ENCODE measurements at places on chromosomes 16 and 17.

GRCh38 chr16:53064081-53064578, 9.3 kb downstream of the CHD9 start:
- no peak for DNase-seq

DNA sequence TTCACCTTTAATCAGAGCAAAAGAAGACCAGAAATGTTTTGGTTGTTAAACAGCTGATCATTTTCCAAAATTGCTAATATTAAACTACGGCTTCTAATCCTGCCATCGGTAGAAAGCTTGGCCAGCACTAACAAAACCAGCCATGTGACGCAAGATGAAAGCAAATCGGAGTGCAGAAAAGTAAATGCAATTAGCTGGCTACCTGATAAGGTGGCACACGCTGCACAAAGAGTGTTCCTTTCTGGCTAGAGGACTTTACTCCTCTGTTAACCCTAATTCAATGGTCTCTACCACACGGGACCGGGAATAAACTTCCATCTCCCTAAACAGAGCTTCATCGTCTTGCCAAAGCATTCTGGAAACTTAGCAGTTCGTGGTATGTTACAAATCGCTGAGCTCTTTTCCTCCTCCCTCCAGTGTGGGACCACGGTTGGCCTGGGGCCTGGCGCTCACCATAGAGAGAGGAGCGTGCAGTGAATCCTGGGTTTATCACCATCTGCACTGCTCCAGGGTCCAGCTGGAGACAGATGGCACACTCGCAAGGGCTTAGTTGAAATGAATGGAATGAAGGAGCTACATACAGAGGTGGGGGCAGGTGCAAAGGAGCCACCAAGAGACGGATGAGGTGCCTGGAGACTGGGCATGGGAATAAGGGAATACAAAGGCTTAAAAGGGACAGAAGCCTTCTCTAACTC, 10.1 kb upstream of the COG1 start:
- DNase-seq: no peak

DNA sequence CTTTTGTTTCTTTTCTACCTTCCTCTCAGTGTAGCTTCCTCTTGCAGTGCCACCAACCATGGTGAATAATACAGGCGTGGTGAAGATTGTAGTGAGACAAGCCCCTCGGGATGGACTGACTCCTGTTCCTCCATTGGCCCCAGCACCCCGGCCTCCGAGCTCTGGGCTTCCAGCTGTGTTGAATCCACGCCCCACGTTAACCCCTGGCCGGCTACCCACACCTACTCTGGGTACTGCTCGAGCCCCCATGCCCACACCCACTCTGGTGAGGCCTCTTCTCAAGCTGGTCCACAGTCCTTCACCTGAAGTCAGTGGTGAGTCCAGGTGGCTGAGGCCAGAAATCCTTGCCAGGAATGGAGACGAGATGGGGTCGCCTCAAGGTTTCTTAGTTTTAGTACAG, 23.9 kb downstream of the SRCAP start:
- DNase-seq: no peak

- DNase-seq: no peak
These were observed 14.7 kb downstream of the RABEP2 start for GRCh38 chr16:28910086-28911031.

DNA sequence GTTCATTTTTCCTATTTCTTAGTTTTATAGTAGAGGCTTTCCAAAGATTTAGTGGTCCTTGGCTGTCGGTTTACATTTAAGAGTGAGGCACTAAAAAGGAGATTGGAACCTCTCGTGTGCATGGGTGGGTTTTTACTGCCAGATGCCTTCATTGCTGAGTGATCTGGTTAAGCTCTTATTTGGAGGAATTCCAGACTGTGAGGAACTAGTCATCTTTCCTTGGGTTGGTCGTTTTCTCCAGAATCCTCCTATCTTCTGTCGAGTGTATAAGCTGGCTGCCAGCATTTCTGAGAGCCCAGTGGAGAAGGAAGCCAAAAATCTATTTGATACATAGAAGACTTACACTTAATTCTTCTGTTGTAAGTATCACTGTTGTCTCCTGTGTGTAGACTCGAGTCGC, 22.6 kb downstream of the IST1 start:
- no peak for DNase-seq

DNA sequence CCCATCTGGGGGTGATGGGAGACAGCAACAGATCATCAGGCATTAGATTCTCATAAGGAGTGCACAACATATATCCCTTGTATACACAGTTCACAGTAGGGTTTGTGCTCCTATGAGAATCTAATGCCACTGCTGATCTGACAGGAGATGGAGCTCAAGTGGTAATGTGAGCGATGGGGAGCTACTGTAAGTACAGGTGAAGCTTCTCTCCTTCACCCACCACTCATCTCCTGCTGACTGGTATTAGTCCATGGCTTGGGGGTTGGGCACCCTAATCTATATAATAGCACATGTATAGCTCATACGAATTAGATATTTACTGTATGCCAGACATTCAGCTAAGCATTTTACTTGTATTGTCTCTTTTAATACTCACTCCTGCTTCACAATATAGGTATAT, 101.7 kb downstream of the MAP2K6 start:
- DNase-seq: no peak

- no peak for DNase-seq
These were observed 19.1 kb downstream of the SMYD4 start for GRCh38 chr17:1810450-1811103.

DNA sequence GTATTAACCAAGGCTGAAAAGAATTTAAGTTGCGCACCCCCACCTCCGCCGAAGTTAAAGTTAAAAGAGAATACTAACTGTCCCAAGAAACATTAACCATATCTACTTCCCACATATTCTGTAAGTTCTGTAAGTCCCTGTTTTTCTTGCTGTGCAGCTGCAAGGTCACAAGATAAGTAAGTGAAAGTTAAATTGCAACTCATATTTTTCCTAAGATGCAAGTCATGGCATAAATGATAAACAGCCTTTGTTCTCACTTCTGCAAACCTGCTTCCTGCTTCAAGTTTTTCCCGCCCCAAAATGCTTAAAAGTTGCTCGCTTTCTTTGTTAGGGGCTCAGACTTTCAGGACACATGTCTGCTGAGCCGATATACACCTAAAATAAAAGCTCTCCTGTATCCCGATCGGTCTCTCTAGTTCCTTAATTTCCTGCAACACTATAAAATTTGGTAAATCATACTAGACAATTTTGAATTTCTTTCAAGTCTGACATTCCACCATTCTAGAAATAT, 32.6 kb upstream of the ABCA9 start:
- DNase-seq: no peak

DNA sequence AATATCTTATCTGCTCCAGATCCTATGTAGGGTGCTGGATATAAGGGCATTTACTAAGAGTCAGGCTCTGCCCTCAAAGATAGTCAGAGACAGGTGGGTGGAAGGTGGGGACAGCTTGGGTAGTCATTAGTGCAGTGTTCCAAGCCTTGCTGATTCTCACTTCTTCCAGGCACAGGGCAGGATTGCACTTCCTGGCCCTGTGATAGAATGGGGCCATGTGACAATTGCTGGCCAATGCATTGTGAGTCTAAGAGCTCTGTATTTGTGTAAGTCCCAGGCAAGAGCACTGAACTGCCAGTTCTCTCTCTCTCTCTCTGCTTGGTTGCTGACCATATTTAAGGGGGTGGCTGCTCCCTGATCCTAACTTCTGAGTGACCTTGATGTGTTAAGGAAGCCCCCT, 112.1 kb downstream of the C16orf78 start:
- no peak for DNase-seq

- no peak for DNase-seq
These were observed 69.3 kb downstream of the ABR start for GRCh38 chr17:1110541-1110861.

DNA sequence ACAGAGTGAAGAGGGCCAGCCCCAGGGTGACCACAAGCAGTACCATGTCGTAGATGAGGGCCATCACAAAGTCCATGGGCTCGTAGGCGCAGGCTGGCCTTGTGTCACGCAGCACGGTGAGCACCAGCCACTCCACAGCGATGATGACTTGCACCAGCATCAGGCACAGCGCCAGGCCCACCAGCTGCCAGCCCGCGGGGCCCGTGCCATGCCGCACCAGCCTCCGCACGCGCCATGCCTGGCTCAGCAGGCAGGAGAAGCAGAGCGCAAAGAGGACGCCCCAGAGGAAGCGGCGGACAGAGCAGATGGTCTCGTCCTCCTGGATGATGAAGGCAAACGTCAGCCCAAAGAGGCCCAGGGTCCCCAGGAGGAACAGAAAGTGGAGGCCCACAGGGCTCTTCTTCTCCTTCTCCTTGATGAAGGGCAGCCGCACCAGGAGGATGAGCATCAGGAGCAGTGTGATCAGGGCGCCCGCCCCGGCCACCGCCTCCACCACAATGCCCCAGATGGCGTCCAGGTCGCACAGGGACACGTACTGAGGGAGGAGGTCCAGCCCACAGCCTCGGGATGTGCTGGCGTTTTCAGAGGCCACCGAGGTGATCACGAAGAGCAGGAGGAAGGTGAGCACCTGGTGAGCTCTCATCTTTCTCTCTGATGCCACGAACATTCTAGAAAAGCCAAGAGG, 12.3 kb downstream of the GPRC5B start:
- no peak for DNase-seq

DNA sequence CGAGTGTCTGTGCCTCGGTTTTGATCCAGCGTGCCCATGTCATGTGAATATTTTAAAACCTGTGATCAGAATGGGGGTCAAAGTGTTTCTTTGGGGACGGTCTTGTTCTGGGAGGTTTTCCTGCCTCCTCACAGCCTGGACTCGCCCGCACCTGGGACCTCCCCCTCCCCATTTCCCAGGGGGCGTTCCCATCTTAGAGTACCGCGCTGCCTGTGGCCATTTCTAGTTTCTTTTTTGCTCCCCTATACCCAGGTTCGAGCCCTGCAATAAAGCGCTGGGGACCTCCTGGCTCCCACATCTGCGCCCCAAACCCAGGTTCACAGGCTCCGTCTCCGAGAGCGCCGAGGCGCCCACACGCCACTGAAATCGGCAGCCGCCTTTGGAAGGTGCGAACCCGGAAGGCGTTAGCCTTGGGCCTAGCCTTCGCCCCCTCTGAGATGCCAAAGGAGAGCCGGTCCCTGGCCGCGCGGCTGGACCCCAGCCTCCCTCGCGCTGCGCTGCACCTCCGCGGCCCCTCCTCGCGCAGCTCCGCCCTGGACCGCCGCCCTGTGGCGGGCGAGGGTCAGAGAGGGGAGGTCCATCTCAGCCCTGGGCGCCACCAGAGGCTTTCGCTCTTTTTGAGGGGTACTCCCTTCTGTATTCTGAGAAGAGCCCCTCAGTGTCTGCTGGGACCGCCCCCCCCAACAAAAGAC, 1.7 kb downstream of the KCNJ12 start:
- DNase-seq: no peak

GRCh38 chr16:65757064-65757463, 609.4 kb upstream of the CDH5 start:
- DNase-seq: no peak

DNA sequence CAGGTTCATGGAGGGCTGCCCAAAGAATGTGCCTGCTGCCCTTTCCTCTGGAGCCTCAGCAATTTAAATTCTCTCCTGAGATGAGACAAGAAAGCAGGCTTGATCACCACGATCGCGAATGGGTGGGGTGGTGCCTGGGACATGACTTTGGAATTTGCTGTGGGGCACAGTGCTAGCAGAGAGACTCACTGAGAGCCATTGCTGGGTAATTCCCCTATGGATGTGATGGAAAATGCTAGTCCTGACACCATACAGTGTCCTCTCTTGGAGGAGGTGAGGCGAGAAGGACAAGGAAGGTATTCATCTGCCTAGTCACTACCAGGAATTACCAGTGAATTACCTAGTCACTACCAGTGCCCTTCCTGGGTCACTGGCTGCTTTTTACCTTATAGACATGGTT, 15.5 kb downstream of the FAM20A start:
- DNase-seq: no peak

- DNase-seq: no peak
These were observed 52.5 kb downstream of the FTO start for GRCh38 chr16:53756275-53756996.

DNA sequence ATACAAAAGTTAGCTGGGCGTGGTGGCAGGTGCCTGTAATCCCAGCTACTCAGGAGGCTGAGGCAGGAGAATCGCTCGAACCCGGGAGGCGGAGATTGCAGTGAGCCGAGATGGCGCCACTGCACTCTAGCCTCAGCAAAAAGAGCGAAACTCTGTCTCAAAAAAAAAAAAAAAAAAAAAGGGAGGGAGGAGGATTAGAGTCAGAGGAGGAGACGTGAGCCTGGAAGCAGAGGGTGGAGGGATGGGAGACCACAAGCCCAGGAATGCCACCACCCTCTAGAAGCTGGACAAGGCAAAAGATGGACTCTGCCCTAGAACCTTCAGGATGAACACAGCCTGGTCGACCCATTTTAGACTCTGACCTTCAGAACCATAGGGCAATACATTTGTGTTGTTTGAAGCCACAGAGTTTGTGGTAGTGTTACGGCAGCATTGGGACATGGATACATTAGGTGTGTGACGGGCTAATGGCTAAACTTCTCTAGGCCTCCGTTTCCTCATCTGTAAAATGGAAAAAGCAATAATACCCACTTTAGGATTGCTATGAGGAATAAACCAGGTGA, 2.1 kb upstream of the SMIM22 start:
- DNase-seq: no peak

DNA sequence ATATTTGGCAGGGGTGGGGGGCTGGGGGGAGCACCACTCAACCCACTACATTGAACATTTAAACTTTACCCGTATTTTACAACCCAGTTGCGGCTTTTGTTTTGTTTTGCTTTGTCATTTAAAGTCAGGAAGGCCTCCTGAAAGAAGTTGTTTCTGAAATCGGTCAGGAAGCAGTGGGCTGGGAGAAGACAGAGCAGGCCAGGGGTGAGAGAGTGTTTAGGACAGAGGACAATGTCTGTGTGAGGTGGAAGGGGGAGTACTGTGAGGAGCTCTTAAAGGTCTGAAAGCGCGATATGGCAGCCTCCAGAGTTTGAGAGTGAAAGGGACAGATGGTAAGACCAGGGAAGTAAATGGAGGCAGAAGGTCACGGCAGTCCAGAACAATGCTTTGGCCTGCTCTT, 6.1 kb upstream of the WFIKKN2 start:
- DNase-seq: no peak

- no peak for DNase-seq
These were observed 3.7 kb downstream of the CDH1 start for GRCh38 chr16:68740628-68741346.

DNA sequence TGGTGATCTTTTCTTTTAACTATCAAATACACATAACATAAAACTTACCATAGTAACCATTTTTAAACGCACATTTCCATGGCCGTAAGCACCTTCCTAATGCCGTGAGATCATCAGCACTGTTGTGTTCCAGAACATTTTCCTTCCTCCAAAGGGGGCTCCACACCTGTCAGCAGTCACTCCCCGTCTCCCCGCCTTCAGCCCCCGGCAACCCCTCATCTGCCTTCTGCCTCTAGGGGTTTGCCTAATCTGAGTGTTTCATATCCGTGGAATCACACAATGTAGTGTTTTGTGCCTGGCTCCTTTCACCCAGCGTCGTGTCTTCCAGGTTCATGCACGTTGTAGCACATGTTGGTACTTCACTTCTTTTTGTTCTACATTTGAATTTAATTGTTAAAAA, 350.1 kb upstream of the TNRC6C start:
- no peak for DNase-seq

Measured in activated T-cell treated with anti-CD3 and anti-CD28 coated beads, Interleukin-2, amount 50 U/mL, for 1 hour (primary cell).